ENCODE measurements at places on chromosomes 12 and 14.

- DNase-seq = no peak
Measured at GRCh38 chr14:36941783-36942521, 230.5 kb downstream of the SLC25A21 start.

DNA sequence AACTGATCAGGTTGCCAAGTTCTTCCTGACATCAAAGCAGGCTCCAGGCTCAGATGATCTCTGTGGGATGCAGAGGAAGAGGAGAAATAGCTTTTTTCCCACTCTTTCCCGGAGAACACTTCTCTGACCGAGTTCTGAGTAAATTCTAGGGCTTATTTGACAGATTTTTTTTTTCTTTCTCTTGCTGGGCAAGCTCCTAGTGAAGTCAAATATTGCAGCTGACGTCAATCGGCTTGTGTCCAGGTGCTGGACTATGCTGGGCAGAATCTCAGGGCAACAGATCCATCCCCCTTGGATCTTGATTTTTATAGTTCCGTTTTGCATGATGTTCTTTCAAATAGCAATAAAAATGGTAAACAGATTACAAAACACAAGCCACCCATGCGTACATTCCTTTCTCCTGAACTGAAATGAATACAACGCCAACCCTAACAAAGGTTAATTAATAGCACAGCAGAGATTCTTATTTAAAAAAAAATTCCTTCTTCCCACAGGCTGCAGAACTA, 182.2 kb downstream of the NOVA1 start:
- DNase-seq = no peak

DNA sequence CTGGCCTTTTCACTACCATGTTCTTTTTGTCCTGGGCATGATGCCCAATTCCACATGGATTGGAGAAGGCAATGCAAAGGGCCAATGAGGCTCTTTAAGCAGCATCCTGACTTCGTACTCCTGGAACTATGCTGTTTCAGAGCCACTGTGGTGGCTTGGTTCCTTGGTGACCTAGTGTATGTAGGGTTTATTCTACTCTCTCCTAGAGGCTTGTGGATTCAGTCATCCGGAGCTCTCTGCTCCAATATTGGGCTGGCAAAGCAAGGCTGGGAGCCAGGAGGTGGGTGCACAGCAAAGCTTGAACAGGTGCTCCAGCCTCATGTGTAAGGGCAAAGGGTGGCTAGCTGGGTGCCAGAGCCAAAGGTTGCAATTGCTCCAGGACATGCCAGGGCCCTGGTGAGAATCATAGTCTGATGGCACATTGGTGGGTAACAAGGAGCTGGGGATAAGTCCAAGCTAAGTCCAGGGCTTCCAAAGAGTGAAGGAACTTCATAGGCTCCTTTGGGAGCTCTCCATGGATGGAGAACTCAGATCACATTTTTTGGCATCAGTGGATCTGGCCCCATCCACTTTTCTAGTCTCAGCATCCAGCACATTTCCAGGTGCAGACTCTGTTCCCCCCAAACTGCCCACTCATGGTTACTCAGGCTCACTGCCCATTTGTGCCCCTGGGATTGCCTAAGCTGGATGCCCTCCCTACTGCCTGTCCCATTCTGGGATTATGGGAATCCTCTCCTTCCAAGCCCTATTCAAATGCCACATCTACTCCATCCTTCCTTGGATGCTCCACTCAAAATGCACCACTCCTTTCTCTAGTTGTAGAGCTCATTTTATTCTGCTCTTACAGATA, 253.9 kb downstream of the EMP1 start:
- no peak for DNase-seq

DNA sequence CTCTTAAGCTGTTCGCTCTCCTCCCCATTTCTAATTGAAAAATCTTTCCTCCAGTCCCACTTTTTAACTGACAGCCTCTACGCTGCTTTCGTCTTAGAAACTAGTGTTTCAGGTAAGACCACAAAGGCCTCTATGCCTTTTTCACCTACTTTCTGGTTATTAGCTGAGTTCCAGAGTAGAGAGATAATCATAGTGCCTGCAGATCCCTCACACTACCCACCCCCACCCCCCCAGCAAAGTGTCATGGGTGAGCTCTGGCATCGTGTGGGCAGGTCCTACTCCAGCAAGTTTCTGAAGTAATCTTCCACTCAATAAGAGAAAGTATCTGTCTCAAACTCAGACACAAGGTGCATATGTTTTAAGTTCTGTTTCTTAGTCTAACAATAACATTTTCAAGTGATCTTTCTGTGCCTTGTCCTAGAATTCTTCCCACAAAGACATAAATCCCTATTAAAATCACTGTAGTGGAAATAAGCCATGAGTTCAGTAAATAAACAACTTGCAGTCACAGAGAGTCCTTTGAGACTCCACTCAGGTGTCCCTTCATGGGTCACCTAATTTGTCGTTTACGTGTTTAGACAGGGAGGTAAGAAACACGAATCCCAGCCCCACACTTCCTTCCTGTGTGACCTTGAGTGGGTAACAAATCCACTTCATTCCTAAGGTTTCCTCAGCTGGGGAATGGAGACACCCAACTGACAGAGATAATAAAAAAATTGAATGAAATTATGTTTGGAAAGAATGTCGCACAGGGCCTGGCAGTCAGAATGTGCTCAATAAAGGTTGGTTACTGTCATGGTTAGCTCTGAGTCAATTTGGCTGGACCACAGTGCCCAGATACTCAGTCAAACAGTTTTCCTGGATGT, 228.9 kb upstream of the CAND1 start:
- DNase-seq = no peak

GRCh38 chr12:131213896-131214442, 260.3 kb downstream of the ADGRD1 start:
- no peak for DNase-seq

GRCh38 chr12:92270521-92270920, 124.9 kb upstream of the BTG1 start:
- DNase-seq = no peak

- no peak for DNase-seq
Measured at GRCh38 chr12:130026608-130027176, 122.9 kb upstream of the TMEM132D start.

- no peak for DNase-seq
Measured at GRCh38 chr14:65002586-65003210, 16.0 kb downstream of the FNTB start.

GRCh38 chr14:90140298-90140955, 78.6 kb downstream of the KCNK13 start:
- DNase-seq = no peak

DNA sequence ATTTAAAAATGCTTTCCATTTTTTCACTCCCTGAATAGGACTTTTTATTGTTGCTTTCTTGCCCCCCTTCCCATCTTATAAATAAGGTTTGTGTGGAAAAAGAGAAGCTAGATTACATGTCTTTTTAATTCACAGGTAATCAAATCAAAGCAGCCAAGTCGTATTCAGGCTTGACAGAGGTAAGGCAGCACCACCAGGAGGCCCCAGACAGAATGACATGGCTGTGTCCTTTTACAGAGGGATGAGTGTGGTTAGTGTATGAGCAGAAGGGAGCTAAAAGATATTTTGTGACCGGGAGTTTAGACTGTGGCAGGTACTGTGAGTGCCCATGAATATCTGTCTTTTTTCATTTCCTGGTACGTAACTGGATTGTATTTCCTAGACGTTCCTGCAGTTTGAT, 596.1 kb downstream of the ETNK1 start:
- DNase-seq = no peak

DNA sequence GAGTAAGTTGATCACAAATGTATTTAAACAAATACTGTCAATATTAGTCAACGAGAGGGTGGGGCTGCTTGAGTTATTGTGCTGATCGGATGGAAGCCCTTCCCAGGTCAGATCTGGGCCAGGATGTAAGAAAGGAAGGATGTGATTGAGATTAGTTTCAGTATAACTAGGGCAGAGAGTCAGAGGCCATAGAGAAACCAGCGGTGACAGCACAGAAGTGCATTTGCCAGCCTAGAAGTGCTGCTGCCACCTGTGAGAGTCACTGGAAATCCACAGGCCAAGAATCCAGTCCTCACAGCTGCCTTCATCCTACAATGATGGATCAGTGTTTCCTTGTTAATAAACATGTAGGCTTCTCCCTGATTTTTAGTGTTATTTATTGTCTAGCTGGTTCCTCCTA, 9.8 kb upstream of the FERMT2 start:
- no peak for DNase-seq
